ENCODE measurements at places on chromosomes 2 and 18.
A peak's percentile ranks its signal among the peaks of the same experiment; 100 is the strongest.

GRCh38 chr2:99707592-99707991 is 217.8 kb upstream of the REV1 start:
- peak; percentile 50 for DNase-seq

DNA sequence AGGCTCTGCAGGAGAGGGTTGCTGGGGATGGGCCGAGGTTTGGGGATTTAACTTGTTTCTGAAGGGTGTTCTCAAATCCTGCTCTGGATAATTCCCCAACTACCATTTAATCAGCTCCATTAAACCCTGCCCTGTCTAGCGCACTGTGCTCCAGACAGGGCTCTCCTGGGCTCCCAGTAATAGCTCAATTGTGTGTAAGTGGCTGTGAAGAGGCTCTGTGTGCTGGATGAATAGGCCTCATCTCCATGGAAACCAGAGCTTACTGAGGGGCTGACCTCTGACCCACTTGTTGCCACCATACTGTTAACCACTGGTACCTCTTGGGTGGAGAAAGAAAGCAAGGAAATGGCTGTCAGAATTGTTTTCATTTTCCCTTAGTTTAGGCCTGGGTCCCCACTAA is 92.9 kb downstream of the TGOLN2 start:
- DNase-seq, result peak; percentile 73

GRCh38 chr18:36499938-36500337 is 202.4 kb downstream of the FHOD3 start:
- no peak for DNase-seq

GRCh38 chr2:42693013-42693615 is 70.8 kb downstream of the OXER1 start:
- no peak for DNase-seq

- DNase-seq, result peak; percentile 52
These were observed 49.3 kb upstream of the ANKRD44 start for GRCh38 chr2:197359859-197360258.

DNA sequence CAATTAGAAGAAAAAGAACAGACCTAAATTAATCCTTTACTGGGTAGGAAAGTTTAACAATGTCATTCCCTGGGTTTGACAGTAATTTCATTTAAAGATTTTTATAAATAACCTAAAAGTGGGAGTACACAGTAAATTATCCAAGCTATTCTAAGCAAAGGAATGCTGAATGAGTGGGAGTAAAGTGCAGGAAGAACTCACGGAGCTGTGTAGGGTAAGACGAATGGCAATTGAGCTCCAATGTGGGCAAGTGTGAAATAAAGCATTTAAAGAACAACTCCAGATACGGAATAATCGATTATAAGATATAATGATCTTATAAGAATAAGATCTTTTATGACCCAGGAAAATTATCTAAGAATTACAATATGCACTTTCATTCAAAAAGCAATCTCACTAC is 93.2 kb downstream of the LRRTM4 start:
- DNase-seq, result no peak

- peak; percentile 93 for DNase-seq
These were observed 318.7 kb upstream of the NCKAP5 start for GRCh38 chr2:133886735-133887675.

- no peak for DNase-seq
These were observed 49.1 kb upstream of the CTAGE1 start for GRCh38 chr18:22466608-22467395.

DNA sequence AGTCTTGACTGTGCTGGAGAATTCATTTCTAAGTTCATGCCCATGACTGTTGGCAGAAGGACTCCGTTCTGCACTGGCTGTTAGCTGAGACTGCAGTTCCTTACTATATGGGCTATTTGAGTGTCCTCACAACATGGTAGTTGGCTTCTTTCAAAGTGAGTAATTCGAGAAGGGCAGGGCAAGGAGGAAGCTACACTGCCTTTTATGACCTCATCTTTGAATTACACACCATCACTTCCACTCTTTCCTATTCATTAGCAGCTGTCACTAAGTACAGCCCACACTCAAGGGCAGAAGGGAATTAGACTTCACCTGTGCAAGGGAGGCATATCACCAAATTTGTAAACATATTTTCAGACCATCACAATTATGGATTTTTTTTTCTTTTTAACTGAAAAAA is 55.9 kb upstream of the EPAS1 start:
- DNase-seq, result no peak

DNA sequence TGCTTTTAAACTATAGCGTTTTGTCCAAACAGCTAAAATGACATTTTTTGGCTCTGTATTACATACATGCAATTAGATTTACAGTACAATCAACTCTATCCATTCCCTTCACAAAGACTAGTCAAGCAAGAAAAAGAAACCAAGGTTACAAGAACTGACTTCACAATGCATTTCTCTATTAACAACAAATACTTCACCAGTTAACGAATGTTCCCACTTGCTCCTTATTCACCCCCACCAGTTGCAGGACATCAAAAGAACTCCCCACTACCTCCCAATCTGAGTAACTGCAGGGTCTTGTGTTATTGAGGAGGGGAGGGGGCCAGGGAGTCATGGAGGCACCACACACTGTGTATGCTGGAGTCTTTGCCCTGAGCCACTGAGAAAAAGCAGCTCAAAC is 34.9 kb downstream of the LAMA1 start:
- no peak for DNase-seq

- peak; percentile 68 for DNase-seq
These were observed 117.8 kb upstream of the NRP2 start for GRCh38 chr2:205564346-205565141.

DNA sequence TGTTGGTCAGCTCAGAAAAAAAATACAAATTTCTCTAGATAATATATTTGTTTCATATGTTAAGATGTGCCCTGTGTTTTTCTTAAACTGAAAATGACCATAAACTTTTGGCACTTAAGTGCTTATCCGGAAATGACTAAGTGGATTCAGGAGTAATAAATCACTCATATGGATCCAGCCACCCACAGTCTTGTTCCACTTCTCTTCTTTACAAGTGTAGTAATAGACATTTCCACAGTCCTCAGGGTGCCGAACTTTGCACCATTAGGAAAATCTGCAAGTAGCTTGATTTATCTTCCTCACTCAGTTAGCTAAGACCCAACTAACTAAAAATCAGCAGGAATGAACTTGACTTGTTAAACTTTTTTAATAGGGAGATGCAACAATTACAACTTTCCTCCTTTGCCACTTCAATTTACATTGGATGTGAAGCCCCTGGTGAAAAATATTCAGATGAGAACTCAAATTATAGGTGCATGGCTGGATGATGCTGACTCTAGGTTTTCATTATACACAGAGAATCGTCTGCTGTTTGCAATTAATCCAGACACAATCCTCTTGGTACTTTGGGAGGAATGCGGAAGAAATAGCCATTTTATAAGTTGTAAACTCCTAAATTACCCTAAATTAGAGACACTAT is 322.5 kb downstream of the ARHGAP15 start:
- DNase-seq, result no peak

- DNase-seq, result no peak
These were observed 2.7 kb upstream of the RNPEPL1 start for GRCh38 chr2:240565333-240566202.

GRCh38 chr2:204776781-204777559 is 231.7 kb downstream of the PARD3B start:
- DNase-seq, result no peak

All from GM23338 (cell line).